Heart right ventricle (tissue), 16 donors: ENCODE measurements at places on chromosomes 3 and 15.

DNA sequence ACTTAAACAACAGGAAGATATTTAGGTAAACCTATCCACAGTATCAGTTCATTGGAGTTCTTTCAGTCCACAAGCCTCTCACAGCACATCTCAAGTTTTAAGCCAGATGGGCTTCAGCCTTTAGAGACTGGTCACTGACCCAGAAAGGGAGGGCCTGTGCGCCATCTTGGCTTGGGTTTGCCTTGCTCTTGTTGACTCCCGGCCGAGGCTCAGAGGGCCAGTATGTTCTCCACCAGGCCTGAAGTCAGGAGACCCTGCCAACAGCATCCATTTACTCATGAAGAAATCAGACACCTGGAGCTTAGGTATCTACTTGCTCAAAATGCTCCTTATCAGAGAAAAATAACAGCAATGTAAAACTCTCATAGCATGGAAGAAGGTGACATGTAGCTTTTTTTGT, 6.2 kb downstream of the RGMA start:
- no peak for DNase-seq

GRCh38 chr3:147413686-147414389, 4.7 kb downstream of the ZIC1 start:
- DNase-seq: no peak

GRCh38 chr3:60630953-60631352, 620.3 kb downstream of the FHIT start:
- DNase-seq: no peak

DNA sequence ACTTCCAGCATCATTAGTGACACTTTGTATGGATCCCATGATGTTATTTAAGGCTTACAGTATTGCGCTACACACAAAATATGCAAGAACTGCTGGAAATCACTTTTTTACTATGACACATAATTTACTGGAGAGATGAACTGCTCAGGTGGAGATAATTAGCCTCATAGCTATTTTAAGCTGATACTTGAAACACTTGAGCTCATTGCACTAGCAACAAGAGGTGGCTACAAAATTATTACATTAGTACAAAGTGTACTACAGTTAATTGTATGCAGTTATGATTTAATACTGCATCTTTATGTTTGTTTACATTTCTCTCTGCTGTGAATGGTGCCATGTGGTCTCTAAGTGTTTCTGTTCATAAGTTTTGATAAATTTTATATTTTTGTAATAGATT, 6.5 kb upstream of the LZTFL1 start:
- no peak for DNase-seq

GRCh38 chr15:22253676-22254408, 173.5 kb downstream of the OR4M2 start:
- DNase-seq: no peak

GRCh38 chr15:60400944-60401343, 3.2 kb upstream of the ANXA2 start:
- no peak for DNase-seq

GRCh38 chr15:82968066-82968465, 15.5 kb upstream of the HOMER2 start:
- no peak for DNase-seq

GRCh38 chr3:473033-473800, 276.7 kb downstream of the CHL1 start:
- DNase-seq: no peak

DNA sequence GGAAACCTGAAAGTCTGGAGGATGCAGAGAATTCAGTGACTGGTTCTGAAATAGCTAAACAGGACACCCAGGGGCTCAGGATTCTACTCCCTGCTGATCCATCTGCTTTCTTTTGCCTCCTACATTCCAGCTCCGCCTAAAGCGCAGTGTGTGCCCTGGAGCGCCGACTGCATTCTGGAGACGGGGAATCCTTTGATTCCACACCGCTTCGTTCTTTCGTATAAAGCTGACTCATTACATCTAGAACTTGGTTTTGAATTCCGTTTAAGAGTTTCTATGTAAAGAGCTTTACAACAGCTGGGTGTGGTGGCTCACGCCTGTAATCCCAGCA, 61.8 kb downstream of the SENP2 start:
- no peak for DNase-seq

- no peak for DNase-seq
Measured at GRCh38 chr3:123986427-123986826, 5.5 kb downstream of the ROPN1 start.

DNA sequence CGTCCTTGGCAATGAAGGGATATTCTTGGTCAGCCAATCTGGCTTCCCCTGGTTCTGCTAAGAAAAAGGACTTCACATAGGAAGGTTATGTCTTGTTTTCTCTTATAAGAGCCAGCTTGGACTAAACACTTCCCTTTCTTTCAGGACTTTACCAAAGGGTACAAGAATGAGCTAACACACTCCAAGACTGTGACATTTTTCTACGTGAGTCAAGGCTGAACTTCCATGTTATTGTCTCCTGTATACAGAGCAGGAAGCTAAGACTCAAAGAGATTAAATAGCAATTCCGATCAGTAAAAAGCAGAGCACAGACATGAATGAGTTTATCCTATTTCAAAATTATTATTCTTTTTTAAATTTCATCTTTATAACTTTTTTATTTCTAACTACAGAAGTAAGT, 63.3 kb upstream of the STT3B start:
- DNase-seq: no peak

DNA sequence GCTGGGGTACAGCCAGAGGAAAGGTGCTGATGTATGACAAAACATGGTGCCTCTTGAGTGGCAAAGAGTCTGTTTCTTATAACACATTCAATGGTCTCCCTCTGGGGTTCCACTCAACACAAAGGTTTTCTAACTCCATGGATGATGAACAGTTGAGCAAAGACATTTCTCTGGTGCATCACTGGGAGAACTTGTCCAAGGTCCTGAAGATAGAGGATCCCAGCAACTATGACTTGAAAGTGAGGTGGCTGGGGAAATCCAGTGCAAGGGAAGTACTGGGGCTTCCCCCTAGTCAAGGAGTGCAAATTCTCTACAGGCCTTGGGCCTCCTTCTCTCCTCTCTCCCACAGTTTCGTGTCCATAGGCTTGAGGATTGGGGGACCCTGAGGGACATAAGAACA, 431.1 kb downstream of the WDR72 start:
- DNase-seq: no peak

DNA sequence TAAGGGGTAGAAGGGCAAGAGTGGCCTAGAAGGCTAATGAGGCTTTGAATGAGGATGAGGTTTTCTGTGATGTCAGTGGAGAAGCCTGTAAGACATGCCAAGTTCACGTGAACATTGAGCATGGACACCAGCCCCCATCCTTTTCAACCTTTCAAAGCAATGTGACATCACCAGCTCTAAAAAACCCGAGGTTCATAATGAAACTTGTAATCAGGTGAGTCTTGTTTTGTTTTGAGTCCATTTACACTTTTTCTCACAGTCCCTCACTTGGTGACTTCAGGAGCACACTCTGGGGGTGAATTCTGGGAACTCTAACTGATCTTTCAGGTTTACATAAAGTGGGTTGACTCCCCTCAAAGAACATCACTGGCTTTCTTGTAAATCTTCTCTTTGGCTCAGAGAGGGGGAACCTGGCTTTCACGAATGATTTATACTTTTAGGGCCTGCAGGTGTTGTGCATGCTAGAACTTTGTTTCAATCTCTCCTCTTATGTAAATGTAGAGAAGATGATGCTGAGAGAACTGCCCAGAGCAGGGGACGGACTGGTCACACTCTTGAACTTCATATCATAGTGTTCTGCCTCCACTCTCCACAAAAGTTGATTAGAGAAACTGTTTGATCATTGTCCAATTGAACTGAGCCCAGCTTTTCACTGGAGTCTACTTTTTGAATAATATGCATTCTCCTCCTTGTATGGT, 224.7 kb upstream of the SATB1 start:
- DNase-seq: no peak

DNA sequence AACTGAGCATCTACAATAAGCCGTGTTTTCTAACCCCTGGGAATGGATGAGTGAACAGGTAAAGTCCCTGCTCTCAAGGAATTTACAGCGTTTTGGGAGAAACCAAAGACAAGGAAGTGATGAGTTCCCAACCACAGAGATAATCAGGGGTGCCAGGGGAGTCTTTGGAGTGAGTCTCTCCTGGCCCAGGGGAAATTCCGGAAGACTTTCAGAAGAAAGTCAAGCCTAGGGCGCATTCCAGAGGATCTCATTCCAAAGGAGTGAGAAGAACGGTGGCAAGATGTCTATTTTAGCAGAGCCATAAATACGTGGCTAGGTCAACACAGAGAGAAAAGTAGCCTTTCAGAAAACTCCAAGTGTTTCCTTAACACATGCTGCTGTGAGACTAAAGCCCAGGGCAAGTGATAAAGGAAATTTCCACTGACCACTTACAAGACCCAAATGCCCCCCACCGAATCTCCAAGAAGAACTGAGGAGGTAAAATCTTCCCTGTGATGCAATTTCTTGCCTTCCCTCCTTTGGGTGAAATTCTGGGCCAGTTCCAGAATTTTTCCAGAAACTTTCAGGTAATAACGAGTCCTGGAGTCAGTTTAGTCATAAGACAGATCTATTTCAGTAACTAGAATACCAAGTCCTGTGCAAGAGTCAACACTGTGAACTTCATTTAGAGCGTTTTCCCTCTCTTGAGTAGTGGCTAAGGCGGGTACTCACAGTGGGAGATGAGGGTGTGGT, 437.4 kb downstream of the NR2F2 start:
- no peak for DNase-seq

- no peak for DNase-seq
Measured at GRCh38 chr3:112593258-112593657, 31.4 kb downstream of the SLC35A5 start.

GRCh38 chr3:94365006-94365405, 302.1 kb downstream of the NSUN3 start:
- no peak for DNase-seq
